ENCODE measurements at places on chromosomes 3 and 15. TPM values are rescaled to one million over a fixed set of nuclear protein-coding genes. Genes with fewer than 3 reads are reported as not detected.

NAA80 gene
- total RNA-seq = 1.9 TPM

ABCC5 gene
- 7.9 TPM for total RNA-seq

ATG3 gene
- 70.5 TPM for total RNA-seq

CPLX3 gene
- total RNA-seq = not detected

TMEM158 gene
- total RNA-seq = 0.44 TPM

MEGF11 gene
- under 0.01 TPM for total RNA-seq

FOXB1 gene
- not detected for total RNA-seq
